NCI-H1105 treated with DMSO at 0.1 percent for 48 hours (cell line): ENCODE measurements at places on chromosomes 4 and X.

DNA sequence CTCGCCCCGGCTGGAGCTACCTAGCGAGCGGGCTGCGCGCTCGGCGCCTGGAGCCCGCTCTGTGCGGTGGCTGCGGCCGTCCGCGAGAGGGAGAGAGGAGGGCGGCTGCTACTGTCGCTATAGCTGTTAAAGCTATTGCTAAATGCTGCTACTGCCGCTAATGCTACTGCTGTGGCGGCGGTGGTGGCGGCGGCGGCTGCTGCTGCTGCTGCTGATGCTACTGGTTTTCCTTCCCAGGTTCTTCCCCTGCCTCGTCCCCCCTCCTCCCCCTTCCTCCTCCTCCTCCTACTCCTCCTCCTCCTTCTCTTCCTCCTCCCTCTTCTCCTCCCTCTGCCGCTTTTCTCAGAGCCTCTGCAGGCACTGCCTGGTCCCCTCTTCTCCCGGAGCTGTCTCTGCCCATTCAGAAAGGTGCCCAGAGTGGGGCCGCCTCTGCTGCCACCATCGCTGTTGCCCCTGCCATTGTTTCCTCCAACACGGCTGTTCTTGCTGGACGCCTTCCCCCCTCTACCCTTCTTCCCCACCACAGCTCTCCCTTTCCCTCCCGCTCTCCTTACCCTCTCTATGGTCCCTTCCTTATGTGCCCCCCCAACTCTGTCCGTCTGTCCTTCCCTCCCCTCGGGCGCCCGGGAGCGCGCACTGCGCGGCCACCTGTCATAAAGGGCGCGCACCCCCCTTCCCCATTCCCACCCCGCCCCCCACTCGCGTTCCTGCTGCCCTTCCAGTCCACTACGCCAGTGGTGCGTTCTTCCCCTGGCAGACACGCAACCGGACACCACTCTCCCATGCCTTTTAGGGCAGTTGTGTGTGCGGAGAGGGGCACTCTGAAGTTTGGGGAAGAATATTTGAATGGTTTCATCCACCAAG, at the start of gene NEXMIF:
TSS of gene NEXMIF (minus strand) at position 228 of the 864 bp plus-strand sequence.
- peak; percentile 68 for DNase-seq

DNA sequence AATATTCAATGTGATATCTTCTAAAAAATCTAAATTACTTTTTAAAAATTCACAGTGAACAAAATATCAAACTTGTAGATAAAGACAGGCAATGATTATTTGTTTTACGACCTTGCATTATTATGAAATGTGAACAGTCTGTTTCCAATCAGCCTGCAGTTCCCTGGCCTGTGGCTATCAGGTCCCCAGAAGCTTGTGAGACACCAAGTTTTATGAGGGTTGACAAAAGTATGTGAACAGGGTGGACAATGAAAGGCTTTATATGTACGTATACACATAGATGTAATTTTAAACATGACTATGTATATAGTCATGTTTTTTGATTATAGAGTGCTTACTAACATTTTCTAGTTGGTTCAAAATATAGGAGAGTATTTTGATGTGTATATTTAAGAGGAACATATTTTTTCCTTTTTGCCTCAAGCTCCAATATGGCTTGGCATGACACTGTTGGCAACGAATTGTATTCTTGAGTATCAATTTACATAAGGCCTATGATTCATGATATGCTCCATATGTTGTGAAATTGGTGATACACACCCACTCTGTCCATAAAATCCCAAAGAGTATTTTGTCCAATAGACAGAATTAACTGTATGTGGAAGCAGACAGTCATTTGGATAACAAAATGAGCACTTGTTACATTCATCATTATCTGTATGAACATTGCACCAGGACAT, 55.7 kb downstream of the BTC start:
- no peak for DNase-seq

GRCh38 chr4:3276986-3277385, 15.8 kb upstream of the RGS12 start:
- DNase-seq, result no peak

GRCh38 chr4:16411501-16412085, 185.3 kb upstream of the TAPT1 start:
- DNase-seq, result no peak

- DNase-seq, result no peak
These were observed 935.2 kb downstream of the PCDH7 start for GRCh38 chr4:31655328-31655727.

DNA sequence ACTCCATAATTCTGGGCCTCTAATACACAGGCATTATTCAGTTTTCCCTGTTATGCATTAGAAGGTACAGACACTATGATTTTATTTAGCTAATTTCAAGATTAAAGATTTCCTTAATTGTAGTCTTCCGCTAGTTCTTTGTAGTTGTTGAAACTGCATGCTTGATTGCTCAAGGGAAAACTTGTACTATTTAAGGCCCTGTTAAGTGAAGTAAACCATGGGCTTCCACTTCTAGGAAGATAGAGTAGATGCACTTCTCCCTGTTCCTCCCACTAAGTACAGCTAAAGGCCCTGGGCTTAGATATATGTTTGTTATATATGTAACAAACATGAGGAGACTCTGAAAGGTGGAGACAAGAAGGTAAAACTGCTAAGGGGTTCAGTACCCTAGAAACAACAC, 215.8 kb upstream of the LEF1 start:
- DNase-seq, result no peak

GRCh38 chr4:77433418-77433733, 172.2 kb upstream of the CXCL13 start:
- DNase-seq, result peak; percentile 73

GRCh38 chr4:118759481-118759880, 74.3 kb downstream of the METTL14 start:
- no peak for DNase-seq

- no peak for DNase-seq
These were observed 18.2 kb downstream of the RGS12 start for GRCh38 chr4:3311095-3311372.

GRCh38 chr4:142314686-142315085, 531.4 kb downstream of the INPP4B start:
- no peak for DNase-seq

- DNase-seq, result no peak
These were observed 324.0 kb downstream of the ARHGAP10 start for GRCh38 chr4:148055844-148056243.

DNA sequence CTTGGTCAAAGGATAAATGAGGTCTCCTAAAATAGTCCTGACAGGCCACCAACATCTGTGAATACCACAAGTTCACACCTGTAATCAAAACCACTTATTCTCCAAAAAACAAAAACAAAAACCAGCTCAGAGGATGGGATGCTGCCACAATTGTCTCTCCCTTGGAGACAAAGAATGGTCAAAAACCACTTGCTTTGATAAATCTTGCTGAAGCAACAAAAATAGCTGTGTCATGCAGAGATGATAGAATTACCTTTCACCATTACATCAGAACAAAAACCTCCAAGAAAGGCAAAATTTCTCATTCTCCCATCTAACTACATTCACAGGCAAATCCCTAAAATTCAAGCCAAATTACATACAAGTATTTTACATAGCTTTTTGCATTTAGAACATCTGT, 180.4 kb downstream of the MAML3 start:
- no peak for DNase-seq

DNA sequence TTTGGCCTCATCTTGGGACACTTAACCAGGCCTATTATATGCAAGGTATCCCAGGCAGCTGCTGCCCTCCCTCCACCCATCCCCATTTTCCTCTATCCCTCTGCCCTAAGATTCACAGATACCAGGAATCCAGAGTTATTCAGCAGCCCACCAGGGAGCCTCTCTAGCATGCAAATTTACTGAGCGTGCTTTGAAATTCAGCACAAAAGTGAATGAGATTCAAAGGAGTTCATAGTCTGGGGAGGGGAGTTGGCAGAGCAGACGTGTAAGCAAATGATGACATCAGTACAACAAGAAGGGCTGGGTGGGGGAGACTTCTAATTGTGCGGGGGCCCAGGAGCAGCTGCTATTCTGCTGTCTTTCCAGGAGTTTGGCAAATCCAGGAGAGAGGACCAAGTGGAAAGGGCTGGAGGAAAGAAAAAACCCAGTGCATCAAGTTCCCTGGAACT, 1.7 kb upstream of the MTM1 start:
- DNase-seq, result no peak

DNA sequence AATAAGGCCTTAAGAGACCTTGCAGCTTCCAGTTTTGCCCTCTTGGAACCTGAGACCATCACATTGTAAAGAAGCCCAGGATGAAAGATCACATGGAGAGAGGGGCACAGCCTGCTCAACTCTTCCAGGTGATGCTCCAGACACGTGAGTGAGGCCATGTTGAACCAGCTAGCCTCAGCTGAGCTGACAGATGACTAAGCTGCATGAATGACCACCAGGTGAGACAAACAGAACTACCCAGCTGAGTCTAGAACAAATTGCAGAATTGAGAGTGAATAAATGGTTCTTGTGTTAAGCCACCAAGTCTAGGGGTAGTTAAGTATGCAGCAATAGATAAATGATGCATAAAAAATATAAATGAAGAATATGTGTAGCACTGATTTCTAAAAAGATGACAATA, 16.8 kb upstream of the GPR82 start:
- no peak for DNase-seq

DNA sequence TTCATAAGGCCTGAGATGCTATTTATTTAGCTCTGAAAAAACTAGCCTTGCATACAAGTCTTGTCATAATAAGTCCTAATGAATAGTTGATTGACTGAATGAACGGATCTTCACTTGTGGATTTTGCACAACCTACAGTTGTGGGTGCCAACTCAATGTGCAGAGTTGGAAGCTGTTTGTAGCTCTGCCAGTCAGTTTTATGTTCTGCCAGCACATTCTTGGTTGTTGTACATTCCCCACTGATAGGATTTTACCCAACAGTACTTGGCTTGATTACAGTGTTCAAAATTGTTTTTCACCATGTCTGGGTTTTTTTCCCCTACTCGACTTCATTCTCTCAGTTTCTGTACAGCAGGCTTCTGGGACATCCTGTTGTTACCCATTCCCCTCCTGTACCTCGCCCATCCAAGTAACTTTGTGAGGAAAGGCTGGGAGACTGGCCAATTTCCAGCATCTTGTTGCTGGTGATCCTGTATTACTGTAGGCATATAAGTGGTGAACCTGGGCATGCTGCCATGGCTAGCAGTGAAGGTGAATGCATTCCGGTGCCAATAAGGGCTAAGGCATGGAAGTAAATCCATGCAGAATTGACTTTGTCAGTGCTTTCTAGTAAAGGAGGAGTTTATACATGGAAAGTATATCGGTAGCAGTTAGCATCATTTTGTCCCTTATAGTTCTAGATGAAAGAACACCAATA, 22.8 kb downstream of the IL1RAPL1 start:
- no peak for DNase-seq

GRCh38 chrX:119398587-119398973, 556 bp upstream of the SLC25A43 start:
- no peak for DNase-seq

DNA sequence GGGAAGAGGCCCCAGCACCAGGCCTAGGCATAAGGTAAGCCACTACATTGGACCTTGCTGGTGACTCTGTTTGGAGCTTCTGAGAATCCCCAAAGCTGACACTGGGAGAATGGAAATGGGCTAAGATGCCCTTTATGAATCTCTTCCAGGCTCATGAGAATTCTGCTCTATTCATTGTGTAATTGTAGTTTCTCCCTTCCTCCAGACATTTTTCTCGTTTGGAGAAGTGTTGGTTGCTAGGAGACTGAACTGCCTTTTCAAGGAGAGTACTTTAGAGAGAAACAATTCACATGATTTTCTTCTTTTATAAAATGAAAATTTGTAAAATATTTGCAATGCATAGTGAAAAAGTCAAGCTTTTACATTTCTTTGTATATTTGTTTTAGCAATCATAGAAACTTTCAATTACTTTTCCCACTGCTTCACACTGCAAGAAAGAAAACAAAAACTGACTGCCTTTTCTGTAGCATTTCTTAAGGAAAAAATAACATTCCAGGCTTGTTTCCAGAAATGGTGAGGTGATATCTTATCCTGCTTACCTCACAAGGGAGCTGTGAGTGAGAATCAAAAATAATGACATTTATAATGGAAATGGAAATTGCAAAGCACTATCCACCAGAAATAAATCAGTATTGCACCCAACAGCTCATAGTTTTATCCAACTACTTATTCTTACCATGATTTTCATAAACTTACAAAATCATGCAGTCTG, 24.9 kb upstream of the DCHS2 start:
- no peak for DNase-seq

DNA sequence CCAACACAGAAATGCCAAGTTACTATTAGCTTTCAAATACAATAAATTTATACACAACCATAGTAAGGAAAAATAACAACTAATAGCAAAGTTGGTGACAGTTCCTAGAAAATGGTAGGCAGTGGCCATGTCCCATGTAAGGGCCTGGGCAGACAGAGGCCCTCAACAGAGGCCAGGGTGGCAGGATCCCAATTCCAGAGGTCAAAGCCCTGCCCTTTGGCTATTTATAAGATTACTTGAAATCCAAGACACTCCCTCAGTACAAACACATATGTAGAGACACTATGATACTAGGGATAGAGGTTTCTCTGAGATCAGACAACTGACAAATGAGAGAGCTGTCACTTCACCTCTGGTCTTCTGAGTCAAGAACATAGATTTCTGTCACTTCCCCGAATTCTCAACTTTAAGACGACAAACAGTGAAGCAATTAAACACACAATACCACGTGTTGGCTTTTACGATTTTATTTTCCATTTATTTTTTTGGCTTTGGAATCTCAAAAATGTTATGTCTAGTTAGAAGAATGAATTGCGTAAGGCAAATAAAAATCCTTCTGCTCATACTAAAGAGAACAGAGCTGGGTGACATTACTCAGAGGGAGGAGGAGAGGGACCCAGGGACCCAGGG, 16.3 kb upstream of the MAOB start:
- DNase-seq, result no peak

DNA sequence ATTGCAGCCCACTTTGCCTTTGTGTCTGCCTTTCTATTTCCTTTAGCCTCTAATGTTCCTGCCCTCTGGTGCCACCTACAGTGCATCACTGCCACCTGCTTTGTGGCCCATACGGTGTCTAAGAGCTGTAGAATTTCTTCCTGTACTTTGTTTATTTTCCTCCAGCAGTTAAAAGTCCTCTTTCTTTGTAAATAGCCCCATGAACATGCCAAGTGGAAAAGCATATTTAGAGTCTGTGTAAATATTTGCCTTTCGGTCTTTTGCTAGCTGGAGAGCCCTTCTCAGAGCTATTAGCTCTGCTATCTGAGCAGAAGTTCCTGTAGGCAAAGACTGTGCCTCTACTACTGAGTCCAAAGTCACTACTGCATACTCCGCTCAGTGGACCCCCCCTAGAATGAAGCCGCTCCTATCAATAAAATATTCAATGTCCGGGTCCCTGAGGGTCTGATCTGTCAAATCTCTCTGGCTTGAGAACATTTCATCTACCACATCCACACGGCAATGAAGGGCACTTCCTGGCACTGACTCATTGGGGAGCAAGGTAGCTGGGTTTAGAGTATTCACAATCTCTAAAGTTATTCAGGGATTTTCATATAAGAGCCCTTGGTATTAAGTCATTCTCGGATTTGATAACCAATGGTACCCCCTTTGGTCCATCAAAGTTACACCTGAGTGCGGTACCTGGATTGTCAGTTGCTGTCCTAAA, 36.3 kb downstream of the SULT1E1 start:
- peak; percentile 67 for DNase-seq

GRCh38 chr4:4859325-4859798, at the start of gene MSX1:
TSS of gene MSX1 (plus strand) at chr4:4859665. CDS start at chr4:4859900, 235 bp downstream.
- peak; percentile 71 for DNase-seq
